HEK293T (cell line): ENCODE measurements at places on chromosomes 16 and 17.

DNA sequence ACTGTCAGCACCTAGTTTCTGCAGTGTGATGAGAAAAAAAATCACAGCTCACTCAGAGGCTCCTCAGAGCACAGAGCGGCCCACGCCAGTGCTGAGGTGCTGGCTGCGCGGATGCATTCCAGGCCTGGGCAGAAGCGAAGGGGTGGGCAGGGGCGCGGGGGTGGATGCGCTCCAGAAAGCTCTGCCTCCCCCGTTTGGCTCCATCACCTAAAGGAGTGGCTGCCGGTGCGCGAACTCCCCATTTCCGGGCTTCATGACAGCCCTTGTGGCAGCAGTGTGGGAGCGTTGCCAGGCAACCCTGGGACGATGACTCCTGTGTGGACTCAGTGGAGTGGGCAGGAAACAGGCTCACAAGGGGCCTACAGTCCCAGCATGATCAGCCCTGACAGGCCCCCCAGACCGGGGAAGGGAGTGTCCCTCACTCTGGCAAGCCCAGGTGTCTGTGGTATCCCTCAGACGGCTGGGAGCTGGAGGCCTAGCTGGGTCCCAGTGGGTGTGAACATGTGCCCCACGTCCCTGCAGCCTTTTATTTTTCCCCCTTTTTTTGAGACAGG is 32.8 kb upstream of the NUDT16L1 start:
- no peak for DNase-seq

DNA sequence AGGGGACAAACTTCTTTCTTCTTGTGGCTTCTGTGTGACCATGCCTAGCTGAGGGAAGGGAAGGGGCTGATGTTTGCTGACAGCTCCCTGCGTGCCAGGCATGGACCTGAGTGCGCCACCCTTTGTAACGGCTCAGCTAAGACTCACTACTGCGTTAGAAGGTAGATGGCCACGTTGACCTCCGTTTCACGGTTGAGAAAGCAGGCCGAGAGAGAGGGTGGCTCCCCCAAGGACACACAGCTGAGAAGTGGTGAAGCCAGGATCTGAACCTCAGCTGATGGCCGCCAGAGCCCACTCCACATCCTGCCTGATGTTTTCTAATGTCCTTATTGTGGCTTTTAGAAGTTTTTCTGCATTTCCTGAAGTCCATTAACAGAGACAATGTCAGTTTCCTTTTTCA is 45.1 kb downstream of the RGS9 start:
- no peak for DNase-seq

DNA sequence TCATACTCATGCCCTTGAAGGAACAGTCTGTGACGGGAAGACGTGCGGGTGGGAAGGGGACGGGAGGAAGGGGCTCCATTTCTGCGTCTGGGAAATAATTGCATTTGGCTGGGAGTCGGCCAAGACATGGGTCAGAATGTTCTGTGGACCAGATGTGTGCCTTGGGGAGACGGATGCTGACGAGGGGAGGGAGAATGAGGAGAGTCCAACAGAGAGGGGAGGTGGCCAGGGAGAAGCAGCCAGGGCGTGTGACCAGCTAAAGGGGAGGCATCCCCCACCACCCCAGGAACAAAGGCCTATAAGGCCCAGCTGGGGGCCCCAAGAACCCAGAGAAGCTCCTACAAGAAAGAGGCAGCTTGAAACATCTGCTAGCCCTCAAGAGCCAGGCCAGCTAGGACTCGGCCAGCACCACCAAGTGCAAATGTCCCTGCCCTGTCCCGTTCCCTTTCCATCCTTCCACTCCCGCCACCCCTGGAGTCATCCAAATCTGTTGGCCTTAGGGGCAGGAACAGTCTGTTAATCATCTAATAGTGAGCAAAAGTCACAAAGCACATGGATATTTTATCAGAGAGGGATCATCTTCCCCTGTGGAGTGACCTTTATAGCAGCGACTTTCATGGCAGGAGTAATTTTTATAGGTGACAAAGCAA is 42.5 kb upstream of the BCO1 start:
- DNase-seq: no peak

- DNase-seq: no peak
These were observed 5.4 kb downstream of the HELZ start for GRCh38 chr17:67239597-67239996.

GRCh38 chr17:63626551-63627180 is 4.4 kb downstream of the MAP3K3 start:
- no peak for DNase-seq

DNA sequence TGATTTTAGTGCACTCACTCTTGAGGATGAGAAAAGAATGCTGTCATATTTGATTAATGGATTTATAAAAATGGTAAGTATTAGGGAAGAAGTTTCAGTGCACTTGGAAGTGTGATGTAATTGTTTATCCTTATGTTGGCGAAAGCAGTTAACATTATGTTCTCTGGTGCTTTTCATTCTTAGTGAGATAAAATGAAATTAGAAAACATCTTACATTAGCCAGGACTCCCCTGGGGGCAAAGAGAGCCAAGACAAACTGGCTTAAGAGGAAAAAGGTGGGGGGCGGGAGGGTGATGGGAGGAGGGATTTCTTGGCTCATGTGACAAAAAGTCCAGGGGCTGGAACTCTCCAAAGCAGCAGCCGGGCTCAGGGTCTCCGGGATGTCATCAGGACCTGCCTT is 73.2 kb downstream of the KNOP1 start:
- DNase-seq: peak; percentile 12

GRCh38 chr17:81644976-81645952 is 8.3 kb downstream of the TSPAN10 start:
- no peak for DNase-seq

DNA sequence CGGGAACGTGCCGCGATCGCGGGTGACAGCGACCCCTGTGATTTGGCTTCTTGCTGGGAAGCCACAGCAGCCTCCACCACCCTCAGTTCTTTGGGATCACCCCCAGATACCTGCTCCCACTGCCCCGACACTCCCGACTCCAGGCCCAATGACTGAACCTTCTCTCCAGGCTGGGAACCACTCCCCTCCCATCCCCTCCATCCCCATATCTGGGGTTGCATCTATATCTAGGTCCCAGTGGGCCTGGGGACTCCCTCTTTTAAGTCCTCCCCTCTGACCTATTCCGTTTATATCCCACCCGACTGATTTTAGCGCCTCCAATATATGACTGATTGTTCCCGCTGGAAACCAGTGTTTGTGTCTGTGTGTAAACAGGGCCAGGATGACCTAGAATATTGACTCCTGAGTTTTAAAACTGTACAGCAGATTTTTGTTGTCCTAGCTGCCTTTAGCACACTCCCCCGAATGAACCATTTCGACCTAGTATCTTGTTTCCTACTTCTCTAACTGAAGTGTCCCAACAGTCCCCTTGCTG is 667 bp downstream of the PSMD3 start:
- DNase-seq: no peak

- no peak for DNase-seq
These were observed 370.1 kb upstream of the ZFHX3 start for GRCh38 chr16:73418051-73418450.

- no peak for DNase-seq
These were observed 473.6 kb downstream of the CDH11 start for GRCh38 chr16:64648282-64648681.

DNA sequence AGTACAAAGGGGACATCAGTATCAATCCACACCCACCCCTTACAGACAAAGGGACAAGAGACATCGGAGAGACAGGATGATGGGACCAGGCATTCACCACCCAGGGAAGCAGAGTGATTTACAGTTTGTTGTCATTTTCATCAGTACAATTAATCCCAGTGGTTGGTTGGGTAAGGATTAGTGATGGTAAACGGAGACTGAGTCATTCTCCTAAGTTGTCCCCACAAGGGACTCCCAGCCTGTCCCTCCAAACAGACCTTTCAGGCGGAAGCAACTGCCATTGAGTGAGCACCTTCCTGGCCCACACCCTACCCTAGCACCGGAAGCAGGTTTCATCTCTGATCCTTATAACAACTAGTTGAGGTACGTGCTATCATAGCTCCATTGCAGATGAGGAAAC is 11.2 kb downstream of the PPL start:
- no peak for DNase-seq

- DNase-seq: no peak
These were observed 72.3 kb upstream of the LHX1 start for GRCh38 chr17:36864827-36865430.

GRCh38 chr17:32299580-32300164 is 34.0 kb downstream of the RHBDL3 start:
- no peak for DNase-seq

GRCh38 chr17:17857496-17857895 is 20.7 kb upstream of the SREBF1 start:
- DNase-seq: no peak

GRCh38 chr17:57312242-57312641 is 55.9 kb downstream of the MSI2 start:
- no peak for DNase-seq

DNA sequence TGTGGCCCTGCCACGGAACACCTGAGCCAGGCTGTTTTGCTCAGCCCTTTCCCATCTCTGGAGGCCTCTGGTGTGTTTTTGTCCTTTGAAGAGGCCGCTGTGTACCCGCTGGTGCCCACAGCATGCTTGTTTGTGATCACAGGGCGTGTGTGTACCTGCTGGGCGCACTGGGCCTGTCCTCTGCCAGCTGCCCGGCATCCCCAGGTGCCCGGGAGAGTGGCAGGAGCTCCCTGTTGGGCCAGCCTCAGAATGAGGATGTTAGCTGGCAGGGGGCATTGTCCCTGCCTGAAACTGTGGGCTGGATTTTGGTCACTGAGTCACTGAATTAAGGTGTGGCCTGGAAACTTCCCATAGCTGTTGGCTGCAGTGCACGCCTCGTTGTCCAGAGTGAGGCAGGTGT is 31.1 kb downstream of the BAIAP2 start:
- no peak for DNase-seq

GRCh38 chr17:8005967-8006730 is 3.7 kb downstream of the GUCY2D start:
- DNase-seq: no peak

- DNase-seq: no peak
These were observed 15.8 kb upstream of the OGFOD3 start for GRCh38 chr17:82434216-82434565.

GRCh38 chr17:55606488-55606815 is 95.2 kb upstream of the SMIM36 start:
- no peak for DNase-seq

GRCh38 chr16:3054965-3055733 is 8.8 kb downstream of the MMP25 start:
- DNase-seq: no peak

GRCh38 chr17:68257934-68258333 is 10.1 kb downstream of the AMZ2 start:
- DNase-seq: no peak

DNA sequence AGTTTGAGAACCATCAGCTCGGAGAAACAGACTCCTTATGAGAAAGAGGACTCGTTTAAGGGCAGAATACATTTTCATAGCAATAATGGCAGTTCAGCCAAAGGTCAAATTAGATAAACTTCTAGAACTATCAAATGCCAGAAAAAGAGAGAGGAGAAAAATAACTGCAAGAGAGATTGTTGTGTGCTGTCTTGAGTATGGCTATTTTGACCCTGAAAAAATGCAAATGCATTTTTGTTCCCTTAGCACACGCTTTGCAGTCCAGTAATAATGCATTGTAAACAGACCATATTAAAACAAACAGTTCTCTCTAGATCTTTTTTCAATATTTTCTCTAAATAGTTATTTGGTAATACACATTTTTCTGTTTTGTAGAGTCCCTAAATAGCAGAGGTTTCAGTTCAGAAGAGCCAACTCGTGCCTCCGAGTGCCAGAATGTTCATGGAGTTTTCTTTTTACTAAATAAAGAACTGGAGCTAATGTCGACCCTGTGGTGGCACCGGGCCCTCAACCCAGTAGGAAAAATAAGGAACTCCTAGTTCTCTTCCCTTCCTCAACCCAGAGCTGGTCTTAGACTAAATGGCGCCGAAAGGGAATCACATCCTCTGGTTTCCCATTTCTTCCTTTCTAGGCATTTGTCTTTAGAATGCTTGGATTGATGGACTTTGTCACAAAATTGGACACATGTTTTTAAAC is 298.0 kb downstream of the MAP2K4 start:
- no peak for DNase-seq

- peak; percentile 30 for DNase-seq
These were observed 3.1 kb downstream of the RAB11FIP4 start for GRCh38 chr17:31394544-31394943.

- no peak for DNase-seq
These were observed 2.9 kb upstream of the SYT17 start for GRCh38 chr16:19165101-19165500.

GRCh38 chr17:16925461-16926060 is 46.4 kb downstream of the TNFRSF13B start:
- no peak for DNase-seq

- no peak for DNase-seq
These were observed 9.7 kb upstream of the NXPH3 start for GRCh38 chr17:49565948-49566491.

- DNase-seq: no peak
These were observed 464.4 kb upstream of the GOT2 start for GRCh38 chr16:59198487-59198886.

DNA sequence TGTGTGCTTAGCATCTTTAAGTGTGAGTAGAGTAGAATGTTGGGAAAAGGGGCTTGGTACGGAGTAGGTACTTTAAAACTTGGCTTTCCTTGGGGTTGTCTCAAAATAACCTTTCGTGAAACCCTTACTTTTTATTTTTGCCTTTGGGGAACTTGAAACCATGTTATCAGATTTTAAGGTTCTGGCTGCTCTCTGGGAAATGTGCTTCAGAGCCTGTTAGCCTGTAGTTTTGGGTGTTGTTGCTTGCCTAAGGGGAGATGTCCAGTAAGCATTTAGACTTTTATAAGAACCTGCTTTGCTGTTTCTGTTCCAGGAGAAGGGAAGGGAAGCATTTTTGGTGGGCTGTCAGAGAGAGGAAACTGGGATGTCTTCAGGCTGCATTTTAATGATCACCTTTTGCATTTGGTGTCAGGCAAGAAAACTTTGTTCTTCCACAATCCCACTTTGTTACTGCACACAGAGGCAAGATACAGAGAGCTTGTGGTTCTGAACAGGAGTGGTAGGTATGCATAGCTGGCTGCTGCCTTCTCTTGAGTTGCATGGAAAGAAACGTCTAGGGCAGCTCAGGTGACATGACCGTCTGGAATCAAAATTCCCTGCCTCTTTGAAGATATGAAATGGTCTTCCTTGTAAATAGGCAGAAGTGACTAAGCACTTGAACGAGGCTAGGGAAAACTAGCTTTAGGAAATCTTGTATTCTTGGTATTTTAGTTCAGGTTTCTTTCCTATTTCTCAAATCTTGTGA is 1.7 kb downstream of the RABEP1 start:
- DNase-seq: no peak

- DNase-seq: no peak
These were observed 28.3 kb downstream of the TTC19 start for GRCh38 chr17:16027708-16028584.

GRCh38 chr16:2973093-2973492 is 3.9 kb downstream of the PAQR4 start:
- no peak for DNase-seq
